ENCODE measurements at places on chromosomes 2 and 18. TPM values are rescaled to one million over a fixed set of nuclear protein-coding genes. Genes with fewer than 3 reads are reported as not detected.

- DNase-seq = no peak
Observed at GRCh38 chr2:15107137-15107536, 454.0 kb downstream of the NBAS start.

- peak; percentile 35 for DNase-seq
Observed at GRCh38 chr2:127143841-127144782, 37.2 kb upstream of the BIN1 start.

- DNase-seq = peak; percentile 56
Observed at GRCh38 chr2:148643998-148644882, at the start of gene EPC2. Gene EPC2, plus strand, starts transcription at chr2:148644751. Its CDS starts 267 bp downstream, at chr2:148645018.

GRCh38 chr18:63999871-64000270, 30.0 kb downstream of the SERPINB8 start:
- no peak for DNase-seq

DNA sequence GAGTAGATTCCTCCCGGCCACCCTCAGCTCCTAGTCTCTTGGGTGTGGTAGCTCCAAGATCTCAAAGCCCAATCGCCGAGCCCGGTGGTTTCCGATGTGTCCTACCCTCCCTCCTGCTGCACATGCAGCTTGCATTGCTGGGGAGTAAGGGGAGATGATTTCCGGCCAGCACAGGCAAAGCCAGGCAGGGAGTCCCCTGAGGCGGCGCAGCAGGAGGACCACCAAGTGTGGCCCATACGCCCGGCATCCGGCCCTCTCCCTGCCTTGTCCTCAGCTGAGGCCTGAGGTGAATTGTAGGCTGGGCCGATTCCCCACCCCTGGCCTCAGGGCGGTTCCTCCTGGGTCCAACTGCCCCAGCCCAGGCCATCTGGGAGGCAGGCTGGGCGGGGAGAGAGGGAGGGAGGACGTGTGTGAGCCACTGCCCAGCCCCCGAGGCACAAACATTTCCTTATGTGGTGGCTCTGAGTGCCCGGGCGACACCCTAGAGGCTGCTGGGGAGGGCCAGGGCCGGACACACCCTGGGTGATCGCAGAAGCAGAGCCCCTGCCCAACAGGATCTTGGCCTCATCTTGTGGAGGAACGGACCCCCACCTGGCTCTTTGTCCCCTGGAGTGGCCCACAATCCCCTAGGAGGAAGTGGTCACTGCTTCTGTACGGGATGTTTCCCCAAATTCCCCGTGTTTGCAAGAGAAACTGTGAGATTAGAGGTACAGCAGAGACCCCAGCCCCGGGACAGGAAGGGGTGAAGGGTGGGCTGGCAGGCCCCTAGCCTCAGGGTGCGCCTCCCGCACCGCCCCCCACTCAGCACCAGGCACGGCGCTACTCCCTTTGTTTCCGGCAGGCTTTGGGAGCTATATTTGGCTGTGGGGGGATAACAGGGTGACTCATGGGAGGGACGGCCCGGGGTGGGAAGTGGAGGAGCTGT, 41.9 kb upstream of the PTMA start:
- peak; percentile 94 for DNase-seq

DNA sequence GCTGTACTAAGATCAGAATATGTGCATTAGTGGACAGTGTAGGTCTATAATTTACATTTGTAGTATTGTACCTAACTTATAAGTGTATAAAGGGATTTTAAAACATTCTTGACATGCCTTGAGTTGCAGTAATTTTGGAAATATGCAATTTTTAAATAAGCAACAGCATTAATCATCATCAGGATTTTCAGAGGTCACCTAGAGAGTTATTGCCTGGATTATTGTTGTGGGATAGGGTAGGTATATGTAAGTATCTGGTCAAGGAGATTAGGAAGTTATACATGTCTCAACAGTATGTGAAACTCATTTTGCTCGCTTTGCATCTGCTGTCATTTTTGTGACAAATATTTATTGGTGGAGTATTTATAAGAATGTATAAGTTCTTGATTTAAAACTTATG, 184.2 kb downstream of the WDR7 start:
- DNase-seq = no peak

DNA sequence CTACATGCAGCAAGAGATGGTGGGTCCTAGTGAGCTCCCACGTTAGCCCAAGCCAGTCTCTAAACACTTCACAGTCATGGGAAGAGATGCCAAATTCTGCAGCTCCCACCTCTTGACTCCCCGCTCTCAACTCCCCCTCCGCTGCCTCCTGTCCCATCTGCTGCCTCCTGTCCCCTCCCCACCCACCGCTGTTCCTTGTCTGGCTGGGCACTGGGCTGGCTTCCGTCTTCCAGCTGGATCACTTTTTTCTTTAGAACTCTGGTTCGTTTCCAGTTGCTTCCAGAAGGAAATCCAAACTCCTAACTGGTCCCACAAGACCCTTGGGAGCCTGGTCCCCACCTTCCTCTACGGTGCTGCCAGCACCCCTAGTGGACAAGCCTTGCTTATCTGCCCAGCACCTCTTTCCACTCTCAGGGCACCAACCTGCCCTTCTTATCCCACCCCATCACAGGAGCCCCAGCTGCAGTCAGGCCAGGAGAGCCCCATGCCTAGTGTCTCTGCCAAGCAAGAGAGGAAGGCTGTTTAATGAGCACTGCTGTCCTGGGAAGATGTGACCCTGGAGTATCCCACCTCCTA, 12.1 kb upstream of the TWIST2 start:
- DNase-seq = no peak

DNA sequence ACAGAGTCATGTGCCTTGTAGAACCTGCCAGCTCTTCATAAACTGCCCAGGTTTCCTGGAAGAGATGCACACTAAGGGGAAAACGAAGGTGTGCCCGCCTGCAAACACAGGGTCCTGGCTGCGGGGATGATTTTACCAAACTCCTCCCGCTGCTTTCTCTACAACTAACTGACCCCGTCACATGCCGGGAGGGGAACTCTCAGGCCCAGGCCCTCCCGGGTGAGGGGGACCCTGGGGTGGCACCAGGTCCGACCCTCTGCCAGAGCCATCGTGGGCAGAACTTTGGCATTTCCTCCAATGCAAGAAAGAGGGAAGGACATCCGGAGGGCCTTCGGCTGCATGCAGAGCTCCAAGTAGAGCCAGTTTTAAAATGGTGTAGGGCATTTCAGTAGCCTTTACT, 28.6 kb downstream of the CAPN13 start:
- DNase-seq = peak; percentile 24

GRCh38 chr2:64793701-64794100, 140.0 kb upstream of the SERTAD2 start:
- DNase-seq = no peak

DNA sequence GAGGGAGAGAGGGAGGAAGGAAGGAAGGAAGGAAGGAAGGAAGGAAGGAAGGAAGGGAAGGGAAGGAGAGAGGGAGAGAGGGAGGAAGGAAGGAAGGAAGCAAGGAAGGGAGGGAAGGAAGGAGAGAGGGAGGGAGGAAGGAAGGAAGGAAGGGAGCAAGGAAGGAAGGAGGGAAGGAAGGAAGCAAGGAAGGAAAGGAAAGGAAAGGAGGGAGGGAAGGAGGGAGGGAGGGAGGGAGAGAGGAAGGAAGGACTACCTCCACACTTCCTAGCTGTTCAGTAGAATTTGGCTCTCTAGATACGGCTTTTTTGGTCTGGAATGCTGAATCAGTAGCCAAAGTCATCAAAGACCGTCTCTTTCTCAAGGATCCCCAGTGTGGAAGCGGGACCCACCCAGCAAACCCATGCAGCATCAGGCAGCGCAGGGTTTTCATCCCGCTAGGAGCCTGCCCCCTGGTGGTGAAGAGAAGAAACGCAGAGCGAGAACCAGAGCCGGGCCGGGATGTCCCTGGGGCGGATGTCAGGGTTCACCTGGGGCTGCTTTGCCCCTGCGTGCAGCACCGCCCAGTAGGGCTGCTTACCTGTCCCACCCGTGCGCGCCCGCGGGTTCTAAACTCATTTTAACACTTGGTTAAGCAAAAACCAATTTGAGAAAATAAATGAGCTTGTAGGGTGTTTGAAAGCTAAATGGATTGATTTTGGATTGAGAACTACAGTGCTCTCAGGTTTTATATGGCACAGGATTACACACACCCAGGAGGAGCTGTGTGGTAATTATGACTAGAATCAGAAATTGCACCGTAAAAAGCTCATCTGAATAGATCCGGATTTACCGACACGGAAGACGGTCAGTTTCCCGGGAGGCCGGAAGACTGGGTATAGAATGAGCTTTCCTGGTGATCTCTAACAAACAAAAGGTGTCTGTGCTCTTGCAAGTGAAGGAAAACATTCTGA, 48.1 kb upstream of the ARL4C start:
- peak; percentile 95 for DNase-seq

DNA sequence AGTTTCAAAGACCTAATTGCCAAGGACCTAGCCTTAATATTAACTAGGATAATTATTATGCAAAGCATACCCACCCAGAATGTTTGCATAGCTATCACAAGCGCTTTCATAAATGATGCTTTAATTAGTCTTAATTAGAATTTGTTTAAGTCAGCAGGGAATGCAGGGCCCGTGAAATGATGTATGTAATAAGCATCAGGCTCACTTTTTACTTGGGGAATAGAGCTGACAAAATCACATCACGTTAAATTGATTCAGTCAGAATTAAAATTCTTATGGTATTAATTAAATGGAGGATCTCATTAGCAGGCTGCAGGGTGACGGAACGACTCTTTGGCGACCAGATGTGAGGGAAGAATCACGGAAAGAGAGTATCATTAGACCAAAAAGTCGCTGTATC, 264.5 kb downstream of the GPD2 start:
- DNase-seq = no peak

GRCh38 chr2:227782804-227783203, 30.8 kb upstream of the CCL20 start:
- no peak for DNase-seq

- no peak for DNase-seq
Observed at GRCh38 chr2:31033032-31033431, 105.2 kb downstream of the GALNT14 start.

DNA sequence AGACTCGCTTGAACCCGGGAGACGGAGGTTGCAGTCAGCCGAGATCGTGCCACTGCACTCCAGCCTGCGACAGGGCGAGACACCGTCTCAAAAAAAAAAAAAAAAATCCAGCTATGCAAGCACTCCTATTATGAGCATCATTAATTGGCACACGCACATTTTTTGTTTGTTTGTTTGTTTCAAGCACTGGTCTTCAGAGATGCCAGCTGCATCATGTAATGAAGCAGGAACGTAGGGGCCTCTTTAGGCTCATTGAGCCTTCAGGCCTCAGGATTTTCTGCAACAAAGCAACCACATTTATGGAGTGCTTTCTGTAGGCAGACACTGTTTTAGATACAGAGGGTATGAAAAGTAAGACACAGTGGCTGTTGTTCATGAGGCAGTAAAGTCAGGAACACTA, 585.8 kb downstream of the CNTNAP5 start:
- DNase-seq = no peak

GRCh38 chr2:230326453-230327417, at the start of gene SP140L:
Gene SP140L, plus strand, starts transcription at chr2:230327193. Its CDS starts 77 bp downstream, at chr2:230327270.
- no peak for DNase-seq

- DNase-seq = no peak
Observed at GRCh38 chr18:37443325-37444055, 122.1 kb downstream of the CELF4 start.

DNA sequence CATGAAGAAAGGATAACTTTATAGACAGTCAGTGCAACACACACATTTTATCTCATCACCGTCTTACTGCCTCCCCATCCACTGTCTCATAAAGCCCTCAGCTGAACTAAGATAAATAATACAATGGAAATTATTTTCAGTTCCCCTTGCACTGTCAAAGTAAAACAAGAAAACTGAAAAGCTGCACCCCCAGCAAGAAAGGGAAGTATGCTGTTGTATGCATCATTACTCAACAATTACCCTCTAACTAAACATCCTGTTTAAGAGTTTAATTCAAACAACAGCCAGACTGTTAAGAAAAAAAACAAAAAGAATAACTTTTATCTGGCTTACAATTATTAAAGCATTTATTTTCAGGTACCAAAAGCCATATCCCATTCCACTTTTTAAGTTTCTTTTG, 25.0 kb downstream of the MPPE1 start:
- no peak for DNase-seq

DNA sequence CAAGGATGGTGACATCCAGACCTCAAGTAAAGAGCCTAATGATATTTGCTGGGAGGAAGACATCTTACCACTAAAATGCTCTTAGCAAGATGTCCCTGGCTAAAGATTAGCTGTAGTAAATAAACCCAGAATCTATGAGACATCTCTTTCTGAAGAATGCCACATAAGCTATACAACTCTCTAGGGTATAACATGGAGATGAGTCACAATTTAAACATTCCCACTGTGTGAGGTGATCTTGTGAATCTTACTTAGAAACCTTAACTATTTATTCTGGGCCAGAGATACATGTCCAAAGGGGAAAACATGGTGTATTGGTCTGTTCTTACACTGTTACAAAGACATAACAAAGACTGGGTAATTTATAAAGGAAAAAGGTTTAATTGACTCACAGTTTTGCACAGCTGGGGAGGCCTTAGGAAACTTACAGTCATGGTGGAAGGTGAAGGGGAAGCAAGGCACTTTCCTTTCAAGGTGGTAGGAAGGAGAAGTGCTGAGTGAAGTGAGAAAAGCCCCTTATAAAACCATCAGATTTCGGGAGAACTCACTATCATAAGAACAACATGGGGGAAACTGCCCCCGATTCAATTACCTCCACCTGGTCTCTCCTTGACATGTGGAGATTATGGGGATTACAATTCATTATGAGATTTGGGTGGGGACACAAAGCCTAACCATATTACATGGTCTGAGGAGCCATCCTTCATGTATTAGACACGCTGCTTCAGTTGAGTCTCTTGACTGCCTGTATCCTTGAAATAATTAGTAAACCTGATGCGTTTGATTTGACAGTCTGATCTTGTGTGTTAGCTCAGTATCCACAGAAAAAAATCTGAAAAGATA, 17.1 kb downstream of the KRCC1 start:
- no peak for DNase-seq

- no peak for DNase-seq
Observed at GRCh38 chr2:64605026-64605471, 48.7 kb downstream of the SERTAD2 start.

GRCh38 chr2:127102521-127103242, 4.3 kb downstream of the BIN1 start:
- DNase-seq = no peak

- no peak for DNase-seq
Observed at GRCh38 chr2:122864728-122865127, 1109.3 kb downstream of the TSN start.

DNA sequence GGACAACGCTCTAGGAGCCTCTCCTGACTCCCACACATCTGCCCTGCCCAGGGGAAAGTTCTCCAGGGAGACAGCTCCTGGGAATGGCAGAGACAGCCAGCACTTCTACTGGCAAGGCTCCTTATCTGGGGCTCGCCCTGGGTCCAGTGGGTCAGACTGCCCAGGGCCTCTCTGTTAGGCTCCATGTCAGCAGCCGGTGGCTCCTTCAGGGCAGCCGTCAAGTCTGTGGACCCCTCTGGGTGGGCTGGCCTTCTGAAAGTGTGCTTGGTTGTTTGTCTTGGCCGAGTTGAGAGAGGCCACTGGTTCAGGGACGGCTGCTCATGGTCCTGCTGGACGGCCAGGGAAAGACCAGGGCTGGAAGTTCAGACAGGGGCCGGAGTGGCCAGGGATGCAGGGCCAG, 65.6 kb downstream of the RPIA start:
- DNase-seq = no peak

The TEX51 gene
- total RNA-seq = not detected

The FABP1 gene
- total RNA-seq = not detected

The CAVIN2 gene
- not detected for total RNA-seq

The C1QL2 gene
- total RNA-seq = 0.88 TPM

The ABCG5 gene
- not detected for total RNA-seq

The C2orf42 gene
- 9.4 TPM for total RNA-seq

The IL1RL2 gene
- not detected for total RNA-seq

The PECR gene
- 19.2 TPM for total RNA-seq

Data from H1 (cell line).